ENCODE measurements at places on chromosomes 6 and 20. TPM values are rescaled to one million over a fixed set of nuclear protein-coding genes. Genes with fewer than 3 reads are reported as not detected.

DNA sequence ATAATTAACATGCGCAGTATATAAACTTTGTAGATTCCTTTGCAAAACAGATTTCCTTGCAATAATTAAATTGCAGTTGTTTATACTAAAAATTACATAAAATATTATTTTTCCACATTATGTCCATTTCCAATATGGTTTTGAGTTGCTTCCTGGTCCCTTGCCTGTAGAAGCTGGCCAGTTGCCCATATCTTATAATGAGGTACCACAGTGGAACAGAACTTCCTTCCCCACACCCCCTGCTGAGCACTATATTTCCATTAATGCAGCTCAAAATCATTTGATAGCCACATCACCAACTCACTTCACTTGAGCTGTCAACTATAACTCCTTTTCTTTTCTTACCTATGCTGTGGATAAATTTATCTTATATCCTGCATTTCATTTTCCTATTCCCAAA is 194.6 kb downstream of the DST start:
- DNase-seq, result no peak

BLCAP gene
- total RNA-seq, result 59.5 TPM

GRCh38 chr20:6632187-6632586 is 135.3 kb upstream of the BMP2 start:
- DNase-seq, result peak; percentile 70

GRCh38 chr6:164859816-164860215 is 449.6 kb downstream of the C6orf118 start:
- DNase-seq, result no peak

- DNase-seq, result no peak
These were observed 1366.8 kb downstream of the EPHA7 start for GRCh38 chr6:92052513-92052912.

DNA sequence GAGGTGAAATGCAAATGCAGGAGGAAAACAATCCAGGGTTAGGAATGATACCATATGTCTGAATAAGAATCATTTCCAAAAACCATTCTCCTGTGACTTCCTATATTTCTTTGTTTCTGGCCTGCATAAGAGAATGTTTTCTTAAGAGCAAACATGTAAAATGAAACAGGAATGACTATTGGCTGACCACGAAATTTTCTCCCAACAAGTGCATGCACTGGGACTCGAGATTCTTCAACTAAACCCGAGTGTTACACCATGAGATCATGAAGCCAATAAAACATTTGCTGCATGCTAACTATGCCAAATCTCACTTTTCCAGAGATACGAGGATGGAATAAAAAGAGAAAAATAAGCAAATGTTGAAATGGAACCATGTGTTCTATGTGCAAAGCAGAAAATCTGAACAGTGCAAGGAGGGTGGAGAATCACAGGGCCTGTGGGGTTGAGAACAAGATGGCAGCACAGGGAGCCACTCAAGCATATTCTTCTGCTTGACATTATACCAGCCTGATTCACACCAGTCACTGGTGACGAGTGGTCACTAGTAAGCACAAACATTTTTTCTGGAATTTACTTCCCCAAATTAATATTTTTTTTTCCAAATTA is 212.2 kb upstream of the FOXA2 start:
- no peak for DNase-seq

DNA sequence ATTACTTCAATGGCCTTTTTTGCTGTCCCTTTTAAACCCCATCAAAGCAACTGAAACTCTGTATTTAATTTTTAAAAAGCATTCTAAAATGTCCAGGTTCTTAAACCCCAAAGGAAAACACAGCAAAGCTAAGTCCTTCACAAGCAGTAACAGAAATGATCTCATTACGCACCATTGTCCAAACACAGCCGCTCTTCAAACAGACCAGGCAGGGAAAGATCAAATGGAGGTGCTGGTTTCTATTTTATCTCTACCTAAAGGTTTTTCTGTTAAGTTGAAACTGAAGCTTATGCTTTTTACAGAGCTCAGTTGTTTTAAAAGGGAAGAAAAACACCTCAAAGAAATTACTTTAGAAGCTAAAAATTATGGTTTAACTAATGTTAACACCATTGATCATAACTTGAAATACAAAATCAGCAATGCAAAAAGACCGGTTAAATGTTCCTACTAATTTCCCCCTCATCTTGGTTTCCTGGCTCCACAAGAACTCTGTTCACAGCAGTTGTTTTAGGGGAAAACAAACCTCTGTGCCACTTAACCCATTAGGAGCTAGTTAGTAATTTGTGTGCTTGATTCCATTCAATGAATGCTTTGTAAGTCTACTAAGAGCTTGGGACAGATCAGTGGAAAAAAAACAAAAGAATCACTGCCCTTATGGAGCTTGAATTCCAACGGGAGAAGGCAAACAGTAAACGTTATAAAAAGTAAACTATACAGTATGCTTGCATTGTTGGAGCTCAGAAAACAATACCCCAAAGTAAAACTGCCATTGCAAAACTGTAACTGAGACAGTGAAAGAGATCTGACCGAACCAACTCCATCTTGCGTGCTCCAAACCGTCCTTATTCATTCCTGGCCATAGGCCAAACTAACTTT is 87.4 kb downstream of the CD24 start:
- no peak for DNase-seq

GRCh38 chr6:166910601-166911000 is 45.7 kb downstream of the RNASET2 start:
- DNase-seq, result no peak

CCND3 gene
- 167 TPM for total RNA-seq

- DNase-seq, result no peak
These were observed 10.1 kb upstream of the ZBTB12 start for GRCh38 chr6:31911826-31912585.

AKAP7 gene
- total RNA-seq, result 18.7 TPM

- DNase-seq, result no peak
These were observed 71.2 kb upstream of the EMILIN3 start for GRCh38 chr20:41437836-41438235.

GRM1 gene
- total RNA-seq, result 0.19 TPM

- no peak for DNase-seq
These were observed 134.2 kb upstream of the IFNGR1 start for GRCh38 chr6:137353346-137353745.

- DNase-seq, result no peak
These were observed 63.2 kb upstream of the BEND6 start for GRCh38 chr6:56891754-56892153.

DNA sequence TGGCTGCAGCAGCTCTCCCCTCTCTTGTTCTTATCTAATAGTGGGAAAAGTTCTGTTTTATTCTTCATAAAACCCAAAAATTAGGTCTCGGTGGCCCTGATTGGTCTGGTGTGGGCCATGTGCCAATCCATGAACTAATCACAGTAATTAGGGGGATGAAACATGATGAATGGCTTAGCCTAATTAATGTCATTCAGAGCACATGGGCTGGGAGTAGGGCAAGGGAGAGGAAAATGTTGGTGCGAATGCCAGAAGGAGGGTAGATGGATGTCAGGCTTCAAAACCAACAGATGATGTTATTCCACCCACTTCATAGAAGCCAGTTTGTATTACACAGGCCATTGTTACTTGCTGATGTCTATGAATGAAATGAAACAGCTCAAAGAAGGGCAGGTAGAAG is 46.5 kb downstream of the PLEKHG1 start:
- no peak for DNase-seq

CGA gene
- not detected for total RNA-seq

DNA sequence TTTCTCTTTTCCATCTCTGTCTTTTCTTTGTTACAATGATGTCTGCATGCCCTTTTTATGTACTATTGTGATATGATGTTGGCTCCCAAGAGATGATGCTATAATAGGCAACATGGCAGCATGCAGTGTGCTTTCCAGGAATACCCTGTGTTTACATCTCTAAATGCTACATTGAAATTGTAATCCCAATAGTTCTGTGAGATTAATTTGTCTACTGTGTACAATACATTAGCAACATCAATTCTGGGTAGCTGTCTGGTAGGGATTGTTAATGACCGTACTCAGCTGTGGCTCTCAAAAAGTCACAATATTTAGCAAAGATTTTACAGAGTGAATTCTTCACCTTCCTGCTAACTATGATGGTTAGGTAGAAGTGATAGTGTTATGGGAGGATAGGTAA is 225.6 kb upstream of the MMS22L start:
- no peak for DNase-seq

- DNase-seq, result no peak
These were observed 173.6 kb downstream of the SASH1 start for GRCh38 chr6:148516217-148516616.

LGSN gene
- total RNA-seq, result not detected

PXMP4 gene
- total RNA-seq, result 4.5 TPM

GRCh38 chr6:71478834-71479541 is 190.4 kb downstream of the OGFRL1 start:
- DNase-seq, result no peak

TMEM244 gene
- total RNA-seq, result not detected

DNA sequence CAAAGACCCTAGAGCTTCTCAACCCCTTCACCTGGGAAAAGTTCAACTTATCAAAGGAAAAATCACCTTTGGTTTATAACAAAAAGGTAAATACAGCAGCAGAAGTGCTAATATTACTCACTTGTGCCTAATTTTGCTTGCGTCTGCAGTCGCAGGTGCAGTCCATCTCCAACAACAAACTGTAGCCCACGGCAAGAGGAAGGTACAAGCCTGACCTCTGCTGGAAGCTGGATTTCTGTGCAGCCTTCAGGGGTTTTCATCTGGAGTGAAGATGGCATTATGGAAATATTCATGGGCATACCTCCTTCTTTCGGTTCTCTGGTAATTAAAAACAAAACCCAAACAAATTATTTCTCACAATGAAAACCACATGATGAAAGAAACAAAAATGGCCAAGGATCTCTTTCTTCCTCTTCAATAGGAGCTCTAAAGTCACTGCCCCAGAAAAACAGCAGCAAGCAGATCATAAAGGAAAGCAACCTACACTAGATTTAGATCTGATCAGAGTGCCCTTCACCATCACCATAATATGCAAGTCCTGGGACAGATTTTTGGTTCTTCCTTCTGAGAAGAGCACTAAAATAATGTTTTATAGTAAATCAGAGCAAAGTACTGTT is 7.8 kb downstream of the UBE3D start:
- DNase-seq, result no peak

- no peak for DNase-seq
These were observed 137.8 kb upstream of the PHACTR1 start for GRCh38 chr6:12578751-12579150.

MCCD1 gene
- not detected for total RNA-seq

- no peak for DNase-seq
These were observed 33.7 kb upstream of the SUMO4 start for GRCh38 chr6:149366267-149366921.

DNA sequence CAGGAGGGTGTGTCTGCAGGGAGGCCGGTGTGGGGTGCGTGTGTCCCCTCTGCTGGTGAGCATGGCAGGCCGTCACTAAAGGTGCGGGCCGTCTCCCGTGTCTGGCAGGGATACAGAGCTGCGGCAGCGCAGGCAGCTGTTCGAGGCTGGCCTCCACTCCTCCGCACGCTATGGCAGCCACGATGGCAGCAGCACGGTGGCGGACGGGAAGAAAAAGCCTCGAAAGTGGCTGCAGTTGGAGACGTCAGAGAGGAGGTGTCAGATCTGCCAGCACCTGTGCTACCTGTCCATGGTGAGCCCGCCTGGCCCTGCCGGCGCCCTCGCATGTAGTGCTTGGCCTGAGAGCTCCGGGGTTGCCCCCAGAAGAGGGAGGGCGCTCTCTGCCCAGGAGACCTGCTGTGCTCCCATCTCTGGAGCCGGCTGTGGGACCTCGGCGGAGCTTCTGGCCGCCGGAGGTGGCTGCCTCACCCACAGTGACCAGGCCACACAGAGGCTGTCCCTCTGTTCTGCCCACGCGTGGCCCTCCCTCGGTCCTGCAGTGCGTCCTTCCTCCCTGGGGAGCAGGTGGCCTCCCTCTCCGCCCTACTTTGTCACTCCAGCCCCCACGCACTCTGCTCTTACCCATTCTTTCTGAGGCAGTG is 149.6 kb downstream of the DTNBP1 start:
- DNase-seq, result no peak

DNA sequence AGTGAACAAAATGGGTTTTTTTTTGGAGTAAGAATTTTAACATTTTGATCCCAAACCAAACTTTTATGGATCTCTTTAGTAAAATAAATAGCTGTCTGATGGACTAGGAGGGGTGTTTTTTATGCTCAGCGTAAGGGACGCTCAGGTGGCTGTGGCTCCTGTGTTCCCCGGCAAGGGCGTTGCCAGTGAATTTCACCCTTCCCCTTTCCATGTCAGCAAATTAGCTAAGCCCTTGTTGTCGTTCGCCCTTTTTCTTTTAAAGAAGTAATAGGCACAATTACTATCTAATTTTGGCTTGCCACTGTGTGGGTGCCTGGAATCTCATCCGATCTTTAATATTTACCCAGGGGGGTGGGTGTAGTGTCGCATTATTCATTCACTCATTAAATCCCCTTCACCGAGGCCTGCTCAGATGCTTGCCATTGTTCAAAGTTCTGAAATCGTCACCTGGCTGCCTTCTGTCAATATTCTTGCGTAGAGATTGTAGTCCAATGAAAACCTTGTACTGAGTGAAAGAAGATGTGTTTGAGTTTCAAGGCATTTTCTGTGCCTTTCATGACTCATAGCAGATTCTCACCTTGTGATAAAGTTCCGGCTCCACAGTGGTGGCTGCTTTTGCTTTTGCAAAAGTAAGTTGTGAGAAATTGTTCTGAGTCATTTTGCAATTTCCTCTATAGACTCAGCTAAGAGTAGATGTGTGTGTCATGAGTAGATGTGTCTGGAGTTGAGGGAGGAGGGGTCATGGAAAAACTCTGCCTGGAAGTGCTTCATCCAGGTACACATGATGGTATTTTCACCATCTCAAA is 40.0 kb upstream of the CLDN20 start:
- no peak for DNase-seq

GRCh38 chr6:133254552-133255228 is 13.5 kb downstream of the EYA4 start:
- no peak for DNase-seq

- DNase-seq, result peak; percentile 98
These were observed at the start of gene E2F1 for GRCh38 chr20:33686100-33686983. E2F1 (minus strand) TSS chr20:33686385; CDS start chr20:33686264, 121 bp downstream.

BPIFA1 gene
- total RNA-seq, result not detected

- DNase-seq, result no peak
These were observed 192.3 kb downstream of the GJA1 start for GRCh38 chr6:121627761-121628160.

Data from esophagus muscularis mucosa (tissue), 4 donors.